Urinary bladder (tissue), 4 donors: ENCODE measurements at places on chromosomes 16 and 17. TPM values are rescaled to one million over a fixed set of nuclear protein-coding genes. Genes with fewer than 3 reads are reported as not detected.

MYH1 gene
- total RNA-seq, result 0.21 TPM

TADA2A gene
- total RNA-seq, result 33.9 TPM

NEUROD2 gene
- not detected for total RNA-seq

KCNH4 gene
- total RNA-seq, result 0.79 TPM

NPIPA3 gene
- 3.0 TPM for total RNA-seq

ABCA8 gene
- total RNA-seq, result 107 TPM

IL17C gene
- total RNA-seq, result not detected
